Chondrocyte (in vitro differentiated cells): ENCODE measurements at places on chromosomes 3 and 15.

- DNase-seq = no peak
Measured at GRCh38 chr3:149243540-149243939, 21.9 kb upstream of the CP start.

DNA sequence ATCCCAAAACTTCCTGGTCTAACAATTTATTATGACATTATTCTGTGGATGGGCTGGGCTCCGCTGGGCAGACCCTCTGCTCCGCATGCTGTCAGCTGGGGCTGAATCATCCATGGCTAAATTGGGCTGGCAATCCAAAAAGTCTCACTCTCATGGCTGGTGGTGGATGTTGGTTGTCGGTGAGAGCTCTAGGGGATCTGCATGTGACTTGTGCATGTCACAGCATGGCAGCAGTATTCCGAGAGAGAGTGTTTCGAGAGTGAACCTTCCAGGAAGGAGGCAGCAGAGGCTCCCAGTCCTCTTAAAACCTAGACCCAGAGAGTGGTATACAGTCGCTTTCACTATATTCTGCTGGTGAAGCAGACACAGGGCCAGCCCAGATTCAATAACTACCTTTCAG lies 9.9 kb downstream of the RARB start:
- DNase-seq = no peak

- no peak for DNase-seq
Measured at GRCh38 chr3:130093741-130094391, 12.2 kb downstream of the ALG1L2 start.

DNA sequence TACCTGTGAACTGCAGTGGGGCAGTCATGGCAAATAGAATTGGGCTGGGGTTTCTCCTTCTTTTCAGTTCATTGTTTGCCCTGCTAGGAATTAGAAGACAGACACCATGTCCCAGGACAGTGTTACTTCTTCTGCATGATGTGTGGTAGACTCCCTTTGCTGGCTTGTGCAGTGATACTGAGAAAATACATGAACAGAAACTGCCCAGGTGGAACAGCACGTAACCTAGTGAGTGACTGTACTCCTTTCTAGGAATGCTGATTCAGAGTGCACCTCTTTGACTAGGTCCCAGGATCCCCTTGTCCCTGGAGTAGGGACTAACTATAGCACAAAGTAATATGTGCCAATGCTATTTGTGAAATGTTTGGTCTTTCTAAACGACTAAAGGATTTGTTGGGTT lies 10.7 kb upstream of the SLC22A13 start:
- no peak for DNase-seq

- no peak for DNase-seq
Measured at GRCh38 chr3:42667523-42668412, 14.3 kb downstream of the ZBTB47 start.
